Fibroblast of lung (primary cell): ENCODE measurements at places on chromosomes 6 and 20.

GRCh38 chr20:17584689-17585088 lies 14.8 kb downstream of the DSTN start:
- DNase-seq = peak; percentile 27

DNA sequence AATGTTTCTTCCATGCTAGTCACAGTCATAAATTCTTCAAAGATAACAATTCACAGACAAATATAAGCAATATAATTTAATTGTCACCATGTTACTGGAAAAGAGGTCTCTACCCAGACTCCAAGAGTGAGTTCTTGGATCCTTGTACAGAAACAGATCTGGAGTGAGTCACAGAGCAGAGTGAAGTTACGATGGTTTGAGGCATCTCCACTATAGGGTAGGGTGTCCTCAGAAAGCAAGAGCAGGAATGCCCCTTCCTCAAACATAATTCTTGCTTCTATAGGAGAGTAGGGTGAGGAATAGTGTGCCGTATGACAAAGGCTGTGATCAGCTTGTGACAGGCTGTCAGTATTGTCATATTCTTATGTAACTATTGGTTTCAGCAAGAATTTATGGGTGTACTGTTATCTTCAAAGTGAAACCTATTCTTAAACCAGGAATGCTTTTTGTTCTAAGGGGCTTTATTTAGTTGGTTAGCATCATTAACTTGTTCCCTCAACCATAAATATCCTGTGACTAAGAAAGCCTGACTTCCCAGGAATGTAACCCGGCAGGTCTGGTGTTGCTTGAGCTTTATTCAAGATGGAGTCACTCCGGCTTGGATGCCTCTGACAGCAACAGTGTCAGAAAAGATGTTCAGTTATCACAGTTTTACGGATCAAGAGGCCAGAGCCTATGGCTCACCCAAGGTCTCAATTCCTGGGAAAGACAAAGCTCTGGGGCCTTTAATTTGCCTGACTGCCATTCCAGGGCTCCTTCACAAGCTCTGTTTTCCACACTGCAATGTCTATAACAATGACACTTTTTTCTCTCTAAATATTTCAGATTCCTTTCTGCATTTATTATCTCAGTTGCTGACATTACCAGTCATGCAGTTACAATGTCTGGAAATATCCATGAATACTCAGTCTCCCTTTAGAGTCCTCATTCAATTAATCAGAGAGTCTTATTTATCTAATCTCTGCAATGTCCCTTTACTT lies 298.6 kb downstream of the C6orf118 start:
- DNase-seq = no peak

- DNase-seq = peak; percentile 56
Observed at GRCh38 chr20:11111191-11111590, 437.4 kb upstream of the JAG1 start.

DNA sequence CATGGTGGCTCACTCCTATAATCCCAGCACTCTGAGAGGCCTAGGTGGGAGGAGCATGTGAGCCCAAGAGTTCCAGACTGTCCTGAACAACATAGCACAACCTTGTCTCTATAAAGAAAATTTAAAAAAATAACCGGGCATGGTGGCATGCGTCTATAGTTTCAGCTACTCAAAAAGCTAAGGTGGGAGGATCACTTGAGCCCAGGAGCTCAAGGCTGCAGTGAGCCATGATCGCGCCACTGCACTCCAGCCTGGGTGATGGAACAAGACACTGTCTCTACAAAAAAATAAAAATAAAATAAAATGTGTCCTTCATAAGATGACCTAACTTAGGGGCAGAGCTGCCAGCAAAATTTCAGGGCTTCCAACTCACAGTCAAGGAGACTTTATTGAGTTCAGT lies 12.6 kb downstream of the ID4 start:
- no peak for DNase-seq

DNA sequence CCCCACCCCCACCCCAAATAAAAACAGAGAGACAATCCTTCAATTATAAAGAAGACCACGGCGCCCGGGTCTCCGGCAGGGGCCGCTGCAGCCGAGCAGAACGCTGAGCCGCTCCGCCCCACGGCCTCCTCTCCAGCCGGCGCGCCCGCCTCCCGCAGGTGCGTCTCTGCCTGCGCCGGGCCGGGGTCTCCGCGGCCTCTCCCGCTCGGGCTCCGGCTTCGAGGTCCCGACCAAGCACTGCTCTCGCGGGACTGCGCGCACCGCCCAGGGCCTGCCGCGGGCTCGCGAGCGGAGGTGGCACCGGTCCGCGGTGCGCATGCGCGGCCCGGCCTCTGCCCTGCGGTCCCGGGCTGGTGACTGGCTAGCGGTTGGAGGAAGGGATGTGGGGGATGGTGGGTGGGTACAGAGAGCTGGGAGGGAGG lies 241 bp upstream of the SIRT5 start:
- DNase-seq = peak; percentile 91

- peak; percentile 66 for DNase-seq
Observed at GRCh38 chr6:18388942-18389341, 1.8 kb downstream of the RNF144B start.

- no peak for DNase-seq
Observed at GRCh38 chr20:48262955-48263354, 477.7 kb upstream of the SULF2 start.
